ENCODE measurements at places on chromosomes 16 and 17.

DNA sequence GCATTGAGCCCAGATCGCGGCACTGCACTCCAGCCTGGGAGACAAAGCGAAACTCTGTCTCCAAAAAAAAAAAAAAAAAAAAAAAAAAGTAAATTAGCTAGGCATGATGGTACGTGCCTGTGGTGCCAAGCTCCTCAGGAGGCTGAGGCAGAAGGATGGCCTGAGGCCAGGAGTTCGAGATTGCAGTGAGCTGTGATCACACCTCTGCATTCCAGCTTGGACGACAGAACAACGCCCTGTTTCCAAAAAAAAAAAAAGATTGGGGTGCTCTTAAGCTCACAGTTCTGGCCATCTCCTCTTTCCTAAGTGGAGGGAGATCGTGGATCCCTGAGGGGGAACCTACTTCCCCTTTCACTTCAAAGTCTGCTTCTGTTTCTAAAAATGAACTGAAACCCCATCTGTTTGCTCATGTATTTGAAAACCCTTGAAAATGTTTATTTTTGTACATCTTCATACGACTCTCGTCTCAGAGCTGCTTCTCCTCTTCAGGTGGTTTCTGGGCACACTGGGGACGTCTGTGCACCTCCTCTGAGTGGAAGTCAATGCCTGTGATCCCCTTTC is 138.8 kb downstream of the PRKCA start:
- DNase-seq = no peak

DNA sequence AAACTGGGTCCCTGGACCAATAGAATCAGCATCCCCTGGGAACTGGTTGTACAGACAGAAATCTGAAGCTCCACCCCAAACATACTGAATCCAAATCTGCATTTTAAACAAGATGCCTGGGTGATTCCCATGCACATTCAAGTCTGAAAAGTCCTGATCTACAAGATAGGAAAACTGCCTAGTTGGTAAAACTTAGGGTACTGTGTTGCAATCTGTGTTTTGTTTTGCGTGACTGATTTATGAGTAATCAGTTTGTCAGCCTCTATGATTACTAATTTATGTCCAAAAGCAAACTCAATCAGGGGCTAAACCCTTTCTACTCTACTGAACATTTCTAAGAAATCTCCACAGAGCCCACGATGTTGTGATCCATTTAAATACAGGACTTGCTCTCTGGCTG is 103.8 kb downstream of the YPEL2 start:
- DNase-seq = peak; percentile 97

DNA sequence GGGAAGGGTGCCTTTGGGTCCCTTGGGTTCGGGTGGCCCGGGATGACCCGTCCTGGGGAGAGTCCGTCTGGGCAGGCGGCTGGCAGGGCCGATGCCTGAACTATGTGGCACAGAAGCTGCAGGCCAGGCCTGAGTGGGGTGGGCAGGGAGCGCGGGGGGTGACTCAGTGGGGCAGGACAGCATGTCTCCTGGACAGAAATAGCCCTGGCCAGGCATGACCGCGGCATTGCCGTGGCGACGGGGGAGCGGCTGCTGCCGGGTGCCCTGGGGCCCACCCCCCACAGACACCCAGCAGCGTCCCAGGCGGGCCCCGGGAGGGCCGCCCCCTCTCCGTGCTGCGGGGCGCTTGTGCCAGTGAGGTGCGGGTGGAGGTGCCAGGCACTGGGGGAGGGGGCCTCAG is 1.8 kb upstream of the C1QTNF8 start:
- no peak for DNase-seq

DNA sequence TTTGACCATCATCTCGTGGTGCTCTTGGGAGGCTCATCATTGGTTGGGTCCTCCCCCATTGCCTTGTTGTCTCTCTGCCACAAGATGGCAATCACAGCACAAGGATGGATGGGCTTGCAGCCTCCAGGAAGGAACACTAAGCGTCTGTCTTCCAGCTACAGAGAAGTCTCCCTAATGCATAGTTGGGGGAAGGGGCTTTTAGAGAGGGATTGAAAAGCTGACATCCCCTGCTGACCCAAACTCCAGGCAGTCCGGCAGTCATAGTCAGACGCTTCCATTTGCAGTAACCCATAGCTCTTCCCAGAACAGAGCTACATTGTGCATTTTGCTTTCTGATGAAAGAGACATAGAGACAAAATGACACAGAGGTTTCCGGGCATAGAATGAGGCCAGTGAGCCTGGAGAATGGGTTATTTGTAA is 111.4 kb downstream of the UTP18 start:
- DNase-seq = peak; percentile 56

DNA sequence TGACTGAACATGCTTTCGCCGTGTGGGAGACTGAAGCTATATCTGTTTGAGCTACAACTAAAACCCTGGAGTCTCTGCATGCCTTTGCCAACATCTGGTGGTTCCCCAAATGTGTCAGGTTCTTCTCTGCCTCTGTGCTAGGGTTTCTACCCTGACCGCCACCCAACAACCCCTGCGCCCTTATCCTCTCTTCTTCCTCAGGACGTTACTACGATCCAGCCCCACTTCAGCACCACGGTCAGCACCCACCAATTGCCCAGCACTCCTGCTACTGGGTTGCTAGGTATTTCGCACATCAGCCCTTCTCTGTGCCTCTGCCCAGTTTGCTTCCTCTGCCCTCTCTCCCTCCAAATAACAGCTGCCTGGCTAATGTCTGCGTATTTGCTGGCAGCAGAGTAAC is 106.3 kb upstream of the HSBP1 start:
- DNase-seq = peak; percentile 49

DNA sequence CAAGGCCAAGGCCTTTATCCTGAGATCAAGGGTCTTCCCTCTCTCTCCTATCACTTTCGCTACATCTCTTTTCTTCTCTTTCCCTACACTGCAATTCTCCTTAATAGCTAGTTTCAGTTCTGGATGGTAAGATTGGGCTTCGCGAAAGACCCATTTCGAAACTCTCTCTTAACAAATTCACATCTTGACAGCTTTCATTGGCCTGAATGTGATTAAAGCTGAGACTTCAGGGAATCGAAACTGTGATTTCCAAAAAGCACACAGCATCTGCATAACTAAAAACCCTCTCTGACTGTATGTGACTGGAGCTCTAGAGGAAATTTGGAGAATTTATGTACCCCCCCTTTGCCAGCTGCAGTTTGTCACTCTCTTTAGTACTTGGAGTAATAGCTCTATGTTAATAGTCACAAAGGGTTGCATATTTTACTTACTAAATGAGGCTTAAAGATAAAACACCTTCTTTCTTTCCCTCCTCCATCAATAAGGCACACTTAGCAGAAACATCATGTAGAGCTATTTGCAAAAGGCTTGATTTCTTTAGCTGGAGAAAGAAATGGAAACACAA is 105.3 kb upstream of the FAM20A start:
- DNase-seq = no peak

DNA sequence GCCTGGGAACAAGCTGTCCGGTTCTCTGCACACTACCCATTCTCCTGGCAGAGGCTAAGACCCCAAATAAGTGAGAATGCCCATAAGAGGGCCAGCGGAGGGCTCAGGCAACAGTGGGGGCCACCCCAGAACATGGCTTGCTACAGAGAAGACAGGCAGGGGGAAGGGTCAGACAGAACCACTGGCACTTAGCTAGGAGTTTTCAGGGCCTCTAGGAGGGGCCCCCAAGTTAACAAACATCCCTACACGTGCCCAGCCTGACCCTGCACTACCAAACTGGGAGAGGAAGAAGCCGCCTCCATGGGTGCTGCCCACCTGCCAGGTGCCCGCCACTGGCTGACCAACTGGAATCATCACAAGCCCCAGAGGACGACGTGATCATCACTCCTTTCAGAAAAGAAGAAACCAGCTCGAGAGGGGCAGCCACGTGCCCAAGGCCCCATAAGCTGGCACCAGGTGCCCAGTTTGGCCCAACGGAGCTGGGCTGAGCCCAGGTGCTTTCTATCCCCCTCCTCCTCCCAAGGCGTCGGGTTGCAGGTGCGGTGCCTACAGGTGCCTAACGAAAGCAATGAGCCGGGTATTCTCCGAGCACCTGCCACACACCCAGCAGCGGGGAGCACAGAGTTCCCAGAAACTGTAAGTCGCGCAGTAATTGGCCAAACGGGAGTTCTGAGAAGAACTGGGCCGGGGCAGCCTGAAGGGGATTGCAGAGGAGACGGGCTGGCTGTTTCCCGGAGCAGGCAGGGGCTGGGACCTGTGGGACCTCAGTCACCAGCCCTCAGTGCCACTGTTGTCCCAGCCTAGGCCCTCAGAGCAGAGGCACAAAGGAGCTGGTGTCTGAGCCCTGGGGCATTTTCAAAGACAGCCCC is 13.2 kb downstream of the RPH3AL start:
- no peak for DNase-seq

DNA sequence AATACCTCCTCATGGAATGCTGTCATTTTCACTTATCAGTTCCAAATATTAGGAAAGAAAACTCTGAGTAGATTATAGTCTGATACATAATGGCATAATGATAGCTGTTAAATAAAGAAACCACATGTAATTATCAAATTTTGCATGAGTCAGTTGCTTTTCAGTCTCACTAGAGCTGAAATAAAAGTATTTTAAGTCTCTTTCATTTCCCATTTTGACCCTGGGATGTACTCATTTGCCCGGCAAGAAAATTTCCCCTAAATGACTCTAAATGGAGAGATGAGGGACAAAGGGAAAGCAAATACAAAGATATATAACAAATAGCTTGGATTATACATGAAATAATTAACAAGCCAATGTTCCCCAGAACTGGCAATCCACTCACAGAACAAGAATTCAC is 47.9 kb upstream of the CPHXL start:
- no peak for DNase-seq

GRCh38 chr16:6977291-6977690 is 355.4 kb upstream of the RBFOX1 start:
- DNase-seq = no peak

- DNase-seq = no peak
Observed at GRCh38 chr17:44614862-44615261, 41.4 kb upstream of the MEIOC start.

DNA sequence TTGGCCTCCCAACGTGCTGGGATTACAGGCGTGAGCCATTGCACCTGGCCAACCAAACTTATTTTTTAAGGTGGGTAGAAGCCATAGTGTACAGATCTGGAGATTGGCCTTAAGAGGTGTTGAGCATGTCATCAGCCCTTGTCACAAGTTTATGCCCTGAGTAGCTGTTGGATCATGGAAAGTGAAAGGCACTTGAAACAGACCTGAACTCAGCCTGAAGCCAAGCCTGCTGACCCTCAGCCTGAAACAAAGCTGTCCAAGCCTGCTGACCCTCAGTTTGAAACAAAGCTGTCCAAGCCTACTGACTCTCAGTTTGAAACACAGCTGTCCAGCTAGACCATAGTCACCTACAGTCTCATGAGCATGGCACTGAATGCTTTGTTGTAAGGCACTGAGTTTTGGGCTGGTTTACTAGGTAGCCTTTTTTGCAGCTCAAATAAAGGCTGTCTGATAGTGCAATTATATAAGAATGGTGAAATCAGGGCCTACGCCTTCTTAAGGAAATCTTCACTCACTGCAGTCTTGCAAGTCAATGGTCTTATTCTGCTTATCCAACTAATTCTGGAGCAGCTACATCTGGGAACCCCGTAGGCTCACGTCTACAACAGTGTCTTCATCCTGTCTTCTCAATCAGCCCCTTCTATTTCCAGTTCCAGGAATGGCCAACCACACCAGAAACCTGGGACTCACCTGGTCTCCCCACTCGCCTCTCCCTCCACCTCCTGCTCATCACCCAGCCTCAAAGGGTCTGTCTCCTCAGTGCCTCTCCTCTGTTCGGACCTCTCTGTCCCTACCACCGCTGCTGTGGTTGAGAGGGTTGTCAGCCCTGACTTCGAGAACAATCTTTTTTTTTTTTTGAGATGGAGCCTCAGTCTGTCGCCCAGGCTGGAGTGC is 2.9 kb upstream of the NPIPB15 start:
- DNase-seq = no peak

DNA sequence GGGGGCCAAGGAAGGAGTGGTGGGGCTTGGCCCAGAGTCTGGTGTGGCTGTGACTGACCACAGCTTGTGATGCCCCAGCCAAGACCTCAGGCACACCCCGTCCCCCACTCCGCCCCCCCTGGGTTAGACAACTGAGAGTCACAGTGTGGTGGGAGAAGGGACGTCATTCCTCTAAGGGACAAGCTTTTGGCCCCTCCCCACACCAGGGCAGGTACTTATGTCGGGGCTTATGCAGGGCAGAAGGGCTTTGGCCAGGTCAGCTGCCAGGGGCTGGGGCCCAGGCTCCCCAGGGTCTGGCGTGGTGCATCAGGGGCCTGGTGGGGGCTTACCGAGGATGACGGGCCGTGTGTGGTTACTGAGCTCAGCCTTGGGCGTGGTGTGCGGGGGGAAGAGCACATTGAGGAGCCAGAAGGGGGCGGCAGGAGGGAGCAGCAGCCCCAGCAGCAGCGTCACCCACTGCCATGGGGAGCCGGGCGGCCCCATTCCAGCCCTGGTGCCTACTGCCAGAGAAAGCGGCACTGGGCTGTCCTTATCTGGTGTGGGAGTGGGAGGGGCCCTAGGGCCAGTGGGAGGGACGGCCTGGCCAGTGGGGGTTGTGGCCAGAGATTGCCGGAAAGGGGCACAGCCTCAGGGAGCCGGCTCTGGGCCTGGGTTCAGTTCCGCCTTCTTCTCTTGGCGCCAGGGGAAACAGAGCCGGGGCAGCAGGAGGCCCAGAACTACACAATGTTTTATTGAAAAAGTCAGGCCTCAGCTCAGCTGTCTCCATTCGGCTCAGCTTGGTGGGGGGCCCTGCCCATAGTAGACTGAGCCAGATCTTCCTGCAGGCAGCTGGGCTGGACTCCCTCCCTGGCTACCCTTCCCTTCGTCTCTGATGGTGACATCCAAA is at the start of gene LCAT:
TSS of gene LCAT (minus strand) at position 502 of the 886 bp plus-strand sequence. CDS start at position 483, 19 bp downstream.
- peak; percentile 74 for DNase-seq

GRCh38 chr16:87141402-87141801 is 175.8 kb downstream of the C16orf95 start:
- no peak for DNase-seq

- DNase-seq = no peak
Observed at GRCh38 chr17:12866244-12866643, 76.9 kb downstream of the ARHGAP44 start.

GRCh38 chr16:1071561-1072225 is 854 bp upstream of the SSTR5 start:
- no peak for DNase-seq

DNA sequence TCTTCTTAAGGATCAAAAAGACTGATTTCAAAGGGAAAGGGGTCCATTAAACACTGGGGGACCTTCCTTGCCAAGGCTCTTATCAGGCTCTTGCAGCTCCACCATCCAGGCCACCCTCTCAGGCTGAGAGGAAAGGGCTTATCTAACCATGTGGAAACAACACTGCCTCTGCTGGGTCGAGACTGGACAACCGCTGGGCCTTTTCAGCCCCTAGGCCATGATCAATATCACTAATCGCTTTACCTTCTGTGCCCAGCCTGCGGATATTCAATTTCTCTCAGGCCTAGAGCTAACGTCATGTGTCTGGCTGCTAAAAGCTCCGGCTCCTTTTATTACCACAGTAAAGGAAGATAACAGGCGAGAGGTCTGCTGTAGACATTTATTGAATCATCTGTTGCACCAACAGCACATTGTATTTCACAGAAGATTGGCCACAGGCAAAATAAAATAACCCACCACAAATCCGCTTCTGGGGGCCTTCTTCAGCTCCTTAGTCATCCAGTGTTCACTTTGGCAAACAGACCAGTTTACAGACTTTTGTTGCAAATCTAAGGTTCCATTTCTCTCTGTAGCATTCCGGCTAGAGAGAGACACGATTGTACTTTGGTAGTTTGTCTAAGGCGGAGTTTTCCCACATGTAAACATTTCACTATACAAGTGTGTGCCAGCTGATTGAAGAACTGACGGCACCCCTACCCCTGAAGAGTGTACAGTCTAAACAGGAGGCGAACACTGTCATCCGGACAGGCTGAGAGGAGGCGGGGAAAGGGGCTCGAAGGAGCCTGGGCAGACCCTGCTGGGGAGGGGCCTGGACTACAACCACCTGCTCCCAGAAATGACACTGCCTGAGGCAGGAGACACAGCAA is 13.9 kb downstream of the CYB561 start:
- DNase-seq = peak; percentile 63
